ENCODE measurements at places on chromosomes 4 and X.

DNA sequence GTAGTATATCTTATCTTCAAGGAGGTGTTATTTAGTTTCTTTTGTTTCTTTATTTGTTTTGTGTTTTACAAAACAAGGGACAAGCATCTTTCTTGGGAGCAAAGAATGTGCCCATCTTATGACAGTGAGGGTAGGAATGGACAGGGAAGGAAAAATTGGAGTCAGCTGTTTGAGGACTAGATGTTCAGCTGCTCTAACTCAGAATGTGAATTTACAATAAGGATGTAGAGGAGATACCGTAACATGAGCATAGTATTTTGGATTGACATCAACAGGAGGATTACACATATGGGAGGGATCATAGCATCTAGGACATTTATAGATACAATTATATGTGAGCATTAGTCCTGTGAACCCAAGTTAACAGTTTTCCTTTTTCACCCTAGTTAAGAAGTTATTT lies 89.0 kb upstream of the GK2 start:
- DNase-seq: no peak

DNA sequence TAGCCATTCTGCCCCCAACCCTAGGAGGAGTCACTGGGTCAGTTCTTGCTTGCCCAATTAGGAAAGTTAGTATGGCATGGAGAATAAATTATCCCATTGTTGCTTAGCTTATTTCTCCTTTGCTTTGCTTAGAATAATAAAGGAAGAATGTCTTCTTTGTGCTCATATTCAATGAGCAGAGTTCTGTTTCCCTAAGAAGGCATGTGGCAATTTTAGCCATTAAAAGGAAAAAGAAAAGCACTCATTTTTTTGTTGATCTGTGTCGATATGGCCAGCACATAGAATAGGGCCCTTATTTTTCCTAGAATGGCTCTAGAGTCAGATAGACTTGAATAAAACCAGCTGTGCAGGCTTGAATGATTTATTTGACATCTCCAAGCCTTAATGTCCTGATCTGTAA lies 166.4 kb upstream of the PPARGC1A start:
- DNase-seq: no peak

- DNase-seq: no peak
These were observed 6.6 kb downstream of the EFNB1 start for GRCh38 chrX:68835468-68835867.

DNA sequence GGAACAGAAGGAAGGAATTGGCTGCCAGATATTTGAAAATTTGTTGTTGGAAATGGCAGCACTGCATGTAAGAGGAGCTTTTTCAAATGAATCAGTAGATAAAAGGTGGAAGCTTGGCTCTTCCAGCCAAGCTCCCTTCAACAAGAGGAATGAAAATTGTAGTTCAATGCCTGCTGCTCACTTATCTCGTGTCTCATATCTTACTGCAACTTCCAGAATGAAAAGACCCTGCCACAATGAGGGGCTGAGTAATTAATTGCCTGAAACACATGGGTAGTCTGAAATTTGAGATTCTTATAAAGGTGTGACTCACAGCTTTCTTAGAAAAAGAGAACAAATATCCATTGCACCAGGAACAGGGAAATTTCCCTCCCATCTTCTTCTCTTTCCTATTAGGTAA lies 53.0 kb downstream of the HAND2 start:
- no peak for DNase-seq

DNA sequence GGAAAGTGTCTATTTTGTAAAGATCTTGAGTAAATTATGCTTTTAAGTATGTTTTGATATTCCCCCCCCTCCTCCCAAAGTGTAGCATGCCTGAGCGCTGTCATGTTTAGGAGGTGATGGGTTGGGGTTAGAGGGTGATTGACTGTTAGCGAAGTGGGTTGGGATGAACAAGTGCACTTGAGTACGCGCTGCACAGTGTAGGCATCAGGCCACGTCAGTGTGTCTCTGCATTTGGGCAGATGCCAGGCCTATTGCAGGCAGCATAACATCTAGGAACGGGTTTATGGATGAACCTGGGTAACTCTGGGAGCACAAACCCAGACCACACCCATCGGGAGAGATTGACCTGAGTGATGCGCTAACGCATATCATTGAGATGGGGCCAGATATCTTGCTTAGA lies 111.2 kb downstream of the TBL1X start:
- no peak for DNase-seq

DNA sequence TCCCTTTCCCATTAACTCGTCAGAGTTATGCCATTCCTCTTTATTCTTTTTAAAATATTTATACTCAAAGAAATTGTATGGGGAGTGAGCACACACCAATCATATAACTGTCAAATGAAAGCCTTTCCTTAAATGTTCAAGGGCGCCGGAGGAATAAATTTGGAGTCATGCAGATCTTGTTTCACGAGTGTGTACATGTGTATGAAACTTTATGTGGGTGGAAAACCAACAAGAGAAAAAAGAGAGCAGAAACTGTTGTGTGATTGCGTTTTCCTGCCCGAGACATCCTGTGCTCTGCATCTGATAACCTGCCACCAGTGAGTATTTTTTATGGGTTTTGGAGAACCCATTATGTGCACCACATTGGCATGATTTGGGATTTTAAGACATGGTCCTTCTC lies 88.3 kb downstream of the FHDC1 start:
- no peak for DNase-seq

DNA sequence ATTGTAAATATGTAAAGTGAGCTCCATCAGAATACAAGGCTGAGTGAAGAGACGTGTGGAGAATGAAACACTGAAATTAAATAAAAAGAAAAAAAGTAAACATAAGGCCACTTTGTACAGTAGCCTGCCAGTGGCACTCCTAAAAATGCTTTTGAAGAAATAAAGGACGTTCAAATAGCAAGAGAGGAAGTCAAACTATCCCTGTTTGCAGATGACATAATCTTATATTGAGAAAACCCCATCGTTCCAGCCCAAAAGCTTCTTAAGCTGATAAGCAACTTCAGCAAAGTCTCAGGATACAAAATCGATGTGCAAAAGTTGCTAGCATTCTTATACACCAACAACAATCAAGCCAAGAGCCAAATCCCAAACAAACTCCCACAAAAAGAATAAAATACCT lies 24.2 kb downstream of the RASSF6 start:
- no peak for DNase-seq

GRCh38 chrX:30637874-30638815 lies 15.1 kb upstream of the GK start:
- no peak for DNase-seq

- no peak for DNase-seq
These were observed 23.3 kb upstream of the MAGEA4 start for GRCh38 chrX:151889421-151889820.

- no peak for DNase-seq
These were observed 27.2 kb downstream of the SYTL4 start for GRCh38 chrX:100704581-100705203.
